ENCODE measurements at places on chromosomes 1 and 21. TPM values are rescaled to one million over a fixed set of nuclear protein-coding genes. Genes with fewer than 3 reads are reported as not detected.

DNA sequence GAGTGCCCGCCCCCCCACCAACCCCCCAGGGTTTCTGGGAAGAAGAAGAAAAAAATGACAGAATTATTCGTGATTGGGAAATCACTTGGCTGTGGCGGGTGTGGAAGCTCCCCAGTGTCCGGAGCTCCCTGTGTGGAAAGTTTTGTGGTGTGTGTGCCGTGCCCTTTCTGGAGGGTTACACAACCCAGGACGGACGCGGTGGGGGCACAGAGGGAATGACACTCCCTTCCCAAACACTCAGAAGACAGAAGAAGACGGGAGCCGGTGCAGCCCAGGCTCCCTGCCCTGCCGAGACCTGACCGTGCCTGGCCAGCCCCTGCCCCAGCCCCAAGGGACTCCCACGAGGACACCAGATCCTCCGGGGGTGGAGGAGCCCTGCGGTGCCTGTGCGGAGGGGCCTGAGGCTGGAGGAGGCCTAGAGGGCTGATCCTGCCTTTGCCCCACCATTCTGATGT lies 33.0 kb upstream of the ADARB1 start:
- no peak for DNase-seq

GRCh38 chr1:66696771-66697170 lies 55.5 kb upstream of the DYNLT5 start:
- no peak for DNase-seq

DNA sequence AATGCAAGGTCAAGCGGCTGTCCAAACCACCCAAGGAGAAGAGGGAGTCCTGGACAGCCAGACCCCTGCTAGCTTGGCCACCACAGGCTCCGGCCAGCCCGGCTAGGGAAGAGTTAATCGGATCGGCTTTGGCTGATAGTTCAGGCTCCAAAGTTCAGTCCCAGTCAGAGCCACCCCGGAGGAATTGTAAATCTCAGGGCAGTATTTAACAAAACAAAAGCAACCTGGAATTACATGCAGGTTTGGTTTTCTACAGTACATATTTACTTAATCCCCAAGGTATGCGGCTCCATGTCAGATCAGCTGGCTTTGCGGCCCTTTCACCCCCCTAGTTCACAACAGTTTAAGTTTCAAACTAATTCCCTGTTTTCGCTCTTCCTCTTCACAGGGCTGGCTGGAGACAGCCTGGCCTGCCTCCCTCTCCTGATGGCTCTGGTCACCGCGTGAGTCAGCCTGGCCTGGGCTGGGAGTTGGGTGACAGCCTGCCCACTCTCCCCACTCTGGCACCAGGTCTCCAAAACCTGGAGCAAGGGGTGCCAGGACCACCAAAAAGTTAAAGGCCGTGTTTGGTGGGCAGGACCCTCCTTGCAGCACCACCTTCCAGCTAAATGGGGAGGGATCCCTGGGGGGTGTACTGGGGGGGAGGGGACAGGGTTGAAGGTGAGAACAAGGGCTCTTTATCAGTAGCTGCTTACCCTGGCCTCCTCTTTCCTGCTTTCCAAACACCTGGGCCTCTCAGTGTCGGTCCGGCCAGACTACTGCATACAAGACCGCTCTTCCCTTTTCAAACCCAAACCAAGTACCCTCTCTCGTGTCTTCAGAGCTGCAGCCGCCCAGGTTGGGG lies 1.9 kb downstream of the DHRS3 start:
- peak; percentile 27 for DNase-seq

DNA sequence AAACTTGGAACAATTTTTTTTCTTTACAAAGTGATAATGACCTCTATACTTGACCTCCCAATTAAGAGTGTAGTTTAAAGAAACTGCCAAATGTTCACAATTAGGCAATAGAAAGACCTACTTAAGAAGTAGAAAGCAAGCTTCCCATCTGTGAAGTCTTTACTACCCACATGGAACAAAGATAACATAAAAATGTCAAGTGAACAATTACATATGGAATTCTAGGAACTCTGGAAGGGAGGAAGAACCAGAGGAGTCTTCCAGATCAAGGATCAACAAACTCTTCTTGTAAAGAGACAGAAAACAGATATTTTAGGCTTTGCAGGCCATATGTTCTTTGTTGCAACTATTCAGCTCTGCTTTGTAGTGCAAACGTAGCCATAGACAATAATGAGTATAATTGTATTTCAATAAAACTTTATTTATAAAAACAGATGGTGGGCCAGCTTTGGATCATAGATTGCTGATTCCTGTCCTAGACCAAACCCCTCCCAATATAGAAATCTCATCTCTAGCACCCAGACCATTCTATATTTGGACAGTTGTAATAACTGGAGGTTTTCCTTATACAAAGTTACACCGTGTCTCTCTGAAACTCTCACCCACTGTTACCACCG lies 68.4 kb upstream of the MAGI3 start:
- no peak for DNase-seq

DNA sequence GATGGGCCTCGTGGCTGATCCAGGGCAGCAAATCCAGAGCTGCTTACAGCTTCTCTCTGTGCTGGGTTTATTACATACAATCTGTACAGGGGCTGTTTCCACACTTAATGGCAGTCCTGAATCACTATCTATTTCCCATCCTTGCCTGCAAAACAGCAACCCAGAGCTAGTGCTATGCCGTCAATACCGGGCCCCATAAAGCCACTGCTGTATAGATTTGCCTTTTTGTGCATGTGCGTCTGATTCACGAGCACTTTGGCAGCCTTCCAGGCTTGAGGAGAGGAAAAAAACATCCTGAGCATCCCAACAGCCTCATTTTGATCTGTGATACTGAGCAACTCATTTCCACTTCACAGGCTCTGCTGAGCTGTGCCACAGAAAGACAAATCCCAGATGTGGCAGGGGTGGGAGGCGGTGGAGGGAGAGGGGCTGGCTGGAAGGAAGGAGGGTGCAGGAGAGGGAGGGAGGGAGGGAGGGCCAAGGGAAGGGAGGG lies 65.2 kb upstream of the TARBP1 start:
- DNase-seq, result peak; percentile 93

DNA sequence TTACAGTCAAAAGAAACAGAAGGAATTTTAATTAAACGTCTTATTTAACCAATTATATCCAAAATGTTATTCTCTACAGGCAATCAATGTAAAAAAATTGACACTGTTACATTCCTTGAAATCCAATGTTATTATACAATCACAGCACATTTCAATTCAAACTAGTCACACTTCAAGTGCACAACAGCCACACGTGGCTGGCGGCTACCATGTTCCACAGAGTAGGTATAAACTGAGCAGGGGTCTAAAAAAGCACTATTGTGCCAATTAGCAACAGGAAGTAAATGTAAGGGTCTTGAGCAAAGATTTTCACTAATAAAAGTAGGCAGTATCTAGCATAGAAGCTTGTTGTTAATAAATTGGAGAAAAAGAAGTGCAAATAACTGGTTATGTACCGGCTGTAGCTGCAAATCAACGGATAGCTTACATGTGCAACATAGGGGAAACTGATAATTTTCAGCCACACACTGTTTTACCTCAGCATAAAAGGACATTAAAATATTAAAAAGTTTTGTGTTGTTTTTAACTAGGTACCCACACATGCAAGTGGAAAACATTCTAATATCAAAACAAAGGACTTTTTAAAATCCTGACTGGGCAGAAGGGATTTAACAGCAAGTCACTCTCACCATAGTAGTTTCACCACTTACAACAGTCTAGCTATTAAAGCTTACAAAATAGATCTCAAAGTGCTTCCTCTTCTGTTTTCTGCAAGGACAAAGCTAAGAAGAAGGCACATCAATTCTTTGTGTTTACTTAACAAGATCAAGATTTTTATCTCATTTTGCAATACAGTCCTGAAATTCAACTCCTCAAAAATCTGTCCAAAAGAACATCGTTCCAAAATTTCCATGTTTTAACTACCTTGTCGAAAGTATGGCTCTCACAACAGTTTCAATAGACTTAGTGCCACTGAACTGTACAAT lies 2.5 kb downstream of the CSDE1 start:
- no peak for DNase-seq

DNA sequence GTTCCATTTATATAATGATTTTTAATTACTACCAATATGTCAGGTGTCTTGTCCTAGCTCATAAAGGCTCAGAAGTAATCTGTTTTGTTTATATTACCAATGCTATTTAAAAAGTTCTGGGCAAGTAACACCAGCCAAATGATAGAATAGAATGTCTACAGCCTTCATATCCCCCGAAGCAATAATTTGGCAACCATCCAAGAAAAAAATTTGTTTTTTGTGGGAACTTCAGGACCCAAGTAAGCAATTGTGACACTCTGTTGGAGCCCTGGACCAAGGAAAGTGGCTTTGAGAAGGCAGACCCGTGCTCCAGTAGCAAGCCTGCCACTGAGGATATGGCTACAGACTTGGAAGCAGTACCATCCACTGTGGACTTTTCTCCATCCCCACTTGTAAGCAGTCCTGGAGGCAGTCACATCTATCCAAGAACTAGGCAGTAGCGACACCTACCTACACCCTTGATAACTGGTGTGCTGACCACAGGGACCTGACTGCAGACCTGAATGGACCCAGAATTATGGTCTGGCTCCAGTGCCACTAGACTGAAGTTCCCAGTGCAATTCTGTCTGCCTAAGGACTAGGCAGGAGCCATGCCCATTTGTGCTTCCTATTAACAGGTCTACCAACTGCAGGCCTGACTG lies 870.7 kb upstream of the ADGRL2 start:
- DNase-seq, result peak; percentile 9

- DNase-seq, result no peak
Observed at GRCh38 chr1:118008011-118008410, 78.5 kb downstream of the WDR3 start.

- no peak for DNase-seq
Observed at GRCh38 chr1:121546830-121547591, 362.2 kb downstream of the SRGAP2C start.

GRCh38 chr1:245276445-245276844 lies 121.7 kb downstream of the KIF26B start:
- DNase-seq, result no peak

- DNase-seq, result peak; percentile 42
Observed at GRCh38 chr1:173122958-173123852, 72.5 kb upstream of the TNFSF18 start.

DNA sequence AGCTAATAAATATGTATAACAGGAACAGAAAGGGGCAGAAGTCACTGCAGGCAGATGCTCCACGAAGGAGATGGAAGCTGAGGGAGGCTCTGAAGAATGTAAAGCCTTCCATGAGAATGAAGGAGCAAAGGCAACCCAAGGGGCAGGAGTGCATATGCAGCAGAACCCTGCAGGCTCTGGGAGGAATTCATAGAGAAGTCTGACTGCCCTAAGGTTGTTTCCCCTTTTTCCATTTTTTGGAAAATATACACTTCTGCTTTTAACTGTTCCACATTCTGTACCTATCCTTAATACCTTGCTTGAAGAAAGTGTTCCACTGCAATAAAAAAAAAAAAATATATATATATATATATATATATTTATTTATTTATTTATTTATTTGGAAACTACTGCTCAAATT lies 69.6 kb downstream of the CD34 start:
- DNase-seq, result no peak

DNA sequence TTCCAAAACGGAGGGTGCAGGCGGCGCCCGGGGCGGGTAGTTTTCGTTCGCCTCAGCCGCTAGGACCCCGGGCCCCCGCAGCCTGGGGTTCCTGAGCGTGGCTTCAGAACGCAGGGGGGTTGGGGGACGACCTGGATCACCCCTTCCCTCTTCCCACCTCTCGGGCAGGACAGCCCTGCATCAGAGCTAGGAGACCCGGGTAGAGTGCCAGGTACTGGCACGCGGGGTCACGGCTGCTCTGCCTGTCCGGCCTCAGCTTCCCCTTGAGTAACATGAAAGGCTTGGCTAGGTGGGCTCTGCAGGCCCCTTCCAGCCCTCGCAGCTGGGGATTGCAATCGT lies 484 bp downstream of the DFFB start:
- DNase-seq, result no peak

GRCh38 chr1:44757420-44757819 lies 17.8 kb downstream of the KIF2C start:
- DNase-seq, result no peak

GRCh38 chr21:35333831-35334618 lies 284.9 kb upstream of the RUNX1 start:
- no peak for DNase-seq

GRCh38 chr1:101992821-101993575 lies 3.7 kb downstream of the OLFM3 start:
- no peak for DNase-seq

DNA sequence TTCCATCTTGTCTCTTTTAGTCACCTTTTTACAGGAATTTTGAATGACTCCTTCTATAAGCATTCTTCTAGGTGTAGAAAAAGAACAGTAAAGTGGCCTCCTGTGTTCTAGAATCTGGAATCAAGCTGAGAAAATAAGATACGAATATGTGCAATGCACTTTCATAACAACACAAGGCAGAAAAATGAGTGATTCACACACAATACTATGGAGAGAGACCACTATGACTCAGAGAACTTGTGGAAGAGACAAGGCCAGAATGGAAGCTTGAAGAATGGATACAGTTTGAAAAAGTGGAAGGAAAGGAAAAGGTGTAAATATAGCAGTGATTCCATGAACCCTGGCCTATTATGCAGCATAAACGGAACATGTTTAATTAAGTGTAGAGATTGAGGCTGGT lies 57.1 kb upstream of the SAMSN1 start:
- peak; percentile 68 for DNase-seq

DNA sequence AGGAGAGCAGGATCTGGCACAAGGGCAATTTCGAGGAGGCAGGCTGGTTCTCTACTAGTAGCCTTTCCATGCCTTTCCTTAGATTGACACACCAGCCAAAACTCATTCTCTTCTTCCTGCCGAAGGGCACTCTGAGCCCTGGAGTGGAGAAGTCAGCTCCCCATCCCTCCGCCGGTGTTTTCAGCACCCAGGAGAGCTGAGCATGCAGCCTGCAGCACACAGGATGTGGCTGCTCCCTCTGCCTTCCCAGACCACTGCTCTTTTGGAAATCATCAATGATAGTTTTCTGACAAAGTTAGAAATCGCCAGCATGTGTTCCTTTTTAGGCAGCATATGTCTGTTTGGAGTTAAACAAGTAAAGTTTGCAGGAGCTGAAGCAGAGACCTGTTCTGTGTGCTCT lies 11.7 kb downstream of the RNU5D-1 start:
- no peak for DNase-seq

GRCh38 chr1:173414539-173415226 lies 62.5 kb upstream of the PRDX6 start:
- no peak for DNase-seq

GRCh38 chr1:110728388-110729001 lies 53.8 kb upstream of the KCNA3 start:
- no peak for DNase-seq

The KIF26B gene
- total RNA-seq, result 0.90 TPM

The PLPP3 gene
- total RNA-seq, result 10.4 TPM

The RIIAD1 gene
- total RNA-seq, result not detected

The ZNF648 gene
- total RNA-seq, result 0.10 TPM

The FNDC7 gene
- not detected for total RNA-seq

The LCE1A gene
- total RNA-seq, result not detected

The CD247 gene
- total RNA-seq, result 0.18 TPM

Data from HT1080 (cell line).